ENCODE measurements at places on chromosomes 16 and 17.

- DNase-seq: no peak
These were observed 255.6 kb upstream of the SDK2 start for GRCh38 chr17:73899839-73900238.

GRCh38 chr17:49603720-49604119 is 28.0 kb downstream of the NXPH3 start:
- DNase-seq: no peak

DNA sequence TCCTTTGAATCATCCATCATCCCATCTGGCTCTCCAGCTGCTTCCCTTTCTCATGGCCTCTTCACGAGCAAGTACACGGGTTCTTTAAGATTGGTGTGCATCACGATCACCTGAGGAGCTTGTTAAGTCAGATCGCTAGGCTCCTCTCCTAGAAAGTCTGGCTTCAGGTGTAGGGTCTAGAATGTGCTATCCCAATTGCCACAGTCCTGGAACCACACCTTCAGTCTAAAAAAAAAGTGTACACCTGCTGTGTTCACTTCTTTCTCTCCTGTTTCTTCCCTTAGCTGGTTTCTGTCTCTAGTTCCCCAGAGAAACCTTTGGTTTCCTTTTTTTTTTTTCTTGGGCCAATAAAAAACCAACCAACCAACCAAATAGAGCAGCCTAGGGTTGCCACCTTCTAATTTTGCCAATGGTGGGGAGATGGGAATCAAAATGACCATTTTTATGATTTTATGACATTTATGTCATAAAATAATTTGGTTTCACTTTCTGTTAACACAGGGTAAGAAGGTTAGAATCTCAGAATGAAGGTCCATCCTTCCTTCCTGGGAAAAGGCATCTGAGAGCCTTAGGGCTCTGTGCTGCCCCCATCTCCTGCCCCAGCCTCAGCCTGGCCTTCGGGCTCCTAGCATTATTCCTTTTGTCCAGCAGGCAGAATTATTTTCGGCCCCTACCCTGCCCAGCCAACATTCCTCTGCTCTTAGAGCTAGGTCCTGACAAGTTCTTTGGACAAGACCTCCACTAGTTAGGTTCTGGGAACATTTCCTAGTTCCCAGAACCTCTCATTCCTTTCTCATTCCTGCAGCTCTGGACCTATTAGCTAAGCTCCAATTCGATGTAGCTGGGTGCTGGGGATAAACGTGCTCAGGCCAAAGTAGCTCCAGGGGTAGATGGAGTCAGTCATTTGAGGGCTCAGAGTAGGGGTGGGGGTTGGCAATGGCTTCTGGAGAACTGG is 1.9 kb upstream of the GGT6 start:
- no peak for DNase-seq

- DNase-seq: no peak
These were observed 3.7 kb downstream of the TNK1 start for GRCh38 chr17:7384489-7385081.

DNA sequence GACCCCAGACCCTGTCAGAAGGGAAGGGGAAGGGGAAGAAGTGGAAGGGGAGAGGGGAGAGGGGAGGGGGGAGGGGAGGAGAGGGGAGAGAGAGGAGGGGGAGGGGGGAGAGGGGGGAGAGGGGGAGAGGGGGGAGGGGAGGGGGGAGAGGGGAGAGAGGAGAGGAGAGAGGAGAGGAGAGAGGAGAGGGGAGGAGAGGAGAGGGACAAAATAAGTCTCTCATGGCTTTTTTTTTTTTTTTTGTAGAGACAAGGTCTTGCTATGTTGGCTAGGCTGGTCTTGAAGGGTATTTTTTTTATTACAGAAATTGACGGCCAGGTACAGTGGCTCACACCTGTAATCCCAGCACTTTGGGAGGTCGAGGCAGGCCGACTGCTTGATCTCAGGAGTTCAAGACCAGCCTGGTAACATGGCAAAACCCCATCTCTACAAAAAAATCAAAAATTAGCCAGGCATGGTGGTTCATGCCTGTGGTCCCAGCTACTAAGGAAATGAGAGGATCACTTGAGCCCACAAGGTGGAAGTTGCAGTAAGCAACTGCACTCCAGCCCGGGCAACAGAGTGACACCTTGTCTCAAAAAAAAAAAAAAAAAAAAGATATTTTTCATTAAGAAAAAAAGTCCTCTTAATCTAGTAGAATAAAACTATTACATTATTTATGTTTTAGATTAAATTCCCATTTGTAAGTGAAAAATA is 19.2 kb downstream of the AMFR start:
- no peak for DNase-seq

DNA sequence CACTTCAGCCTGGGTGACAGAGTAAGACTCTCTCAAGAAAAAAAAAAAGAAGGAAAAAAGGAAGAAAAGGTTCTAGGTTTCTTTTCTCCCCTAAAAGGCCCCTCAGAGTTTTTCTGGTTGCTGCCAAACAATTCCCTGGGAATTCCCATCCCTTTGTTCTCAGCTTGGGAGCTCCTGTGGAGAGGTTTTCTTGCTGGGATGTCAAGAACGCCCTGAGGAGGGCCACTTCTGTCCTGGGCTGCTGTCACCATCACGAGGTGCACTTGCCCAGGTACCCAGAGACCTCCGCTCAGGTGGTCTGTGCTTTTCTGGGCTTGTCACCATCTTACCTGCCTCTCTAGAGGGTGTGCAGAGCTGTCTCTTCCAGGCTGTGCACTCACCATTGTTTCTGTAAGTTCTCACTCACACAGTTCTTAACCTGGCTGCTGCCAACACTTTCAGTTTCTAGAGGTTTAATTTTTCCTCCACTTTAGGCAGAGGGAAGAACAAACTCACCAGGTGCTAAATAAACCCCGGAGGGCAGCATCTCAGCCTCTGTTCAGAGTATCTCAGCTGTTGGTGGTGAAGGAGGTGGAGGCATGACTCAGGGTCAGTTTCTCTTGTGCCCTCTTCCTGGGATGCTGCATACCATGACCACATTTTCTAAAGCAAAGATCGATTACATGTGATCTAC is 2.4 kb upstream of the COX6A2 start:
- no peak for DNase-seq

DNA sequence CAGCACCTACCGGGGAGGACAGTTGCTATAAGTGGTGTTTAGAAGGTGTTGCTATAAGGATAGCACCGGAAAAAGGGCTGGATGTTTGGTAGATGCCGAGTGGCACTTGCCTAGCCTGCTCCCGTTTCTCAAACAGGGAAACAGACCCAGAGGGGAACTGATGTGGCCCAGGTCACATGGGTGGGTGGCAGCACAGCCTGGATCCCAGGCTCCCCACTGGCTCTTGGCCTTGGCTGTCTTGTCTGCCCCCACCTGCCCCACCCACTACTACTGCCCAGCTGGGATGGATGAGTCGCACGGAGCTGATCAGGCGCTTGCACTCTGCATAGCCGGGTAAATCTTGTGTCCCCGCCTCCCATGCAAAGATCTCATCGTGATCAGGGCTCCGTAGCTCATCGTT is 7.2 kb downstream of the SMTNL2 start:
- no peak for DNase-seq

GRCh38 chr17:49932138-49932723 is 36.8 kb upstream of the DLX4 start:
- no peak for DNase-seq

GRCh38 chr17:7573324-7574080 is 5.9 kb upstream of the CD68 start:
- peak; percentile 66 for DNase-seq
